ENCODE measurements at places on chromosomes 7 and 10.

GRCh38 chr7:13097499-13097898 is 410.1 kb downstream of the ARL4A start:
- DNase-seq = no peak

DNA sequence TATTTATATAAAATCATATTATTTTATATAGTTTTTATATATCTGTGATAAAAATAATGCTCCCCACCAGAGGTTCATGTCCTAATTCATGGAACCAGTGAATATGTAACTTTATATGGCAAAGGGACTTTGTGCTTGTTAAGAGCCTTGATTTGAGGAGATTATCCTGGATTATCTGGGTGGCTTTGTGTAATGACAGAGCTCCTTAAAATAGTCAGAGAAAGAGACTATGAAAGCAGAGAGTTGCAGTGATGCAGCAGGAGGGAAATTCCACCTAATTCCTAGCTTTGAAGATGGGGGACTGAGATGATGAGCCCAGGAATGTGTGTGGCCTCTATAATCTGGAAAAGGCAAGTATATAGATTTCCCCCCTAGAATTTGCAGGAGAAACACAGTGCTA is 1034.2 kb upstream of the C7orf33 start:
- no peak for DNase-seq

DNA sequence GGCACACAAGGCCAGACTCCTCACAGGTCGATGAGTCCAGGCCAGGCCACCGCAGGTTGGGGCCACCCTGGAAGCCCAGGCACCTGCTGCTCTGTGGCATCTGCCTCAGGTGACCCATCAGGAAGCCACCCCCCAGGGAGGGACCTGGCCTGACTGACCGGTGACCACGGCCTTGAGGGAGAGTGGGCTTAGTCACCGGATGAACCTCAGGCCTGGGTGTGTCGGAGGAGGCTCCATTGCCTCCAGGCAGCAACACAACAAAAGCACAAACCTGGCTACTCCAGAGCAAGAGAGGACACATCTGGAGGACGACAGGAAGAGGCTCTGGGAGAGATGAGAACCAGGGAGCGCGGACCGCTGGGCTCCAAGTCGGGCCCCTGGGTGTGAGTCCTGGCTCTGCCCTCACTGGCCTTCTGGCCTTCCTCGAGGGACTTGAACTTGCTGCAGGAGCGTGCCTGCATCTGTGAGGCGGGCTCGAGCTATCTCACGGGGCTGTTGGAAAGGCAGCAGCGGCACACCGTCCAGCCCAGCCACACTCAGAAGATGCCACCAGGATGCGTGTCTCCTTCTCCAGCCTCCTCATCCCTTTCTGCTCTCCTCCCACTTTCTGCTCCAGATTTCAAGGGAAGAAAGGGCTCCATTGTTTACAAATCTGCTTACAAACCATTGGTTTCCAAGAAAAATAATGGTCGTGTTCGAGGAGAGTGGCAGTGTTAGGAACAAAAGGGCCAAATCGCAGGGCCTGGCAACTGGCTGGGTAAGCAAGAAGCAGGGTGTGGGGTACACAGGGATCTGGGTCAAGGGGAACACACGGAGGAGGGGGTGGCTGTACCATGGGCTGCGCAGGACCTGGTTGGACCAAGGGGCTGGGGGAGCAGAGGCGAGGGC is 152.9 kb downstream of the ADAM12 start:
- DNase-seq = no peak

DNA sequence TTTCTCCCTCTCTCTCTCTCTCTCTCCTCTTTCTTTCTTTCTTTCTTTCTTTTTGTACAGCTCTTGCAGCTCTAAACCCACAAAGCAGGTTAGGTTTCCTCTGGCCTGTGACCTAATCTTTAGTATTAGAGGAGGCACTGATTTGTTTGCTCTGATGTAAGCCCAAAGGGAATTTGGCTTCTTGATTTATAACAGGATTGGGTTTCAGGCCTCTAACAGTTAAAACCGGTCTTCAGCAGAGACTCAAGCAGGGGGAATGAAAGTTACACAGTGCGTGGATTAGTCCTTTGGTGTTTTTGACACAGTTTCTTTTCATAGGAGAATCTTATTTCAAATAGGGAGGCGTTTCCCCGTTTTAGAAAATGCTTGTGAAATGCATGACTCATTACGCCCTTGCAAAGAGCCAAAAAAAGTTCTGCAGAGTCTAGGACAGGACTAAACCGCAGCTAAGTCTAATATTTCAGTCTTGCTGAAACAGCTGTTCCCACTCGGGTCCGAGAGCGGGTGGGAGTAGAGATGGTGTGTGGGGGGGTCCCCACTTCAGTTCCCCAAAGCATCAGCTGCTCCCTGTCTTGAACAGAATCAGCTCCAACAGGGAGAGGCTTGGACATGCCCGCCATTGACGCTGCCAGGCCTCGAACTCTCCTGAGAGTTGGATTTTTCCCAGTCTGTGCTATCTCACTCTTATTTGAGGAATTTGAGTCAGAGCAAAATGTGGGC is 296.5 kb upstream of the PITRM1 start:
- peak; percentile 97 for DNase-seq

- no peak for DNase-seq
These were observed 28.3 kb upstream of the OLAH start for GRCh38 chr10:15015451-15015850.

GRCh38 chr10:61589547-61590243 is 73.0 kb upstream of the CABCOCO1 start:
- DNase-seq = peak; percentile 19

GRCh38 chr10:99630433-99630832 is 10.2 kb upstream of the SLC25A28 start:
- DNase-seq = peak; percentile 64

GRCh38 chr7:32257621-32258020 is 187.4 kb upstream of the PDE1C start:
- no peak for DNase-seq

GRCh38 chr7:48899932-48900331 is 24.4 kb upstream of the CDC14C start:
- no peak for DNase-seq

GRCh38 chr10:112951359-112952281 is 1.6 kb downstream of the TCF7L2 start:
- DNase-seq = peak; percentile 75

- DNase-seq = peak; percentile 55
These were observed 117.7 kb downstream of the CCNY start for GRCh38 chr10:35453855-35454532.

DNA sequence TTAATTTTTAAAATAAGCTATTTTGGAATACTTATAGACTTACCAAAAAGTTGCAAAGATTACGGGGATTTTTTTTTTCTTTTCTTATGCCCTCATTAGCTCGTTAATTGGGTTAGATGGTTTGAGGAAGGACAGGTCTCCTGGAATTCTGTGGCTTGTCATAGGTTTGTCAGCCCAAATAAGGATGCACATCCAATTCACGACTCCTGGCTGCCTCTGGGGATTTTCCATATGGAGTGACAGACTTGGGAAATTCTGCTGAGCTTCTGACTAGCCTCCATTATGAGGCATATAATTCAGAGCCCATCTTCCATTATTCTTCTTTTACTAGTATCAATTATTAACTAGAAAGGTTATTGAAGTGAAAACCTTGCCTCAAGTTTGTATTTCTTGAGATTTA is 102.1 kb downstream of the AUTS2 start:
- DNase-seq = no peak

GRCh38 chr7:147999962-148000361 is 590.6 kb upstream of the C7orf33 start:
- no peak for DNase-seq

DNA sequence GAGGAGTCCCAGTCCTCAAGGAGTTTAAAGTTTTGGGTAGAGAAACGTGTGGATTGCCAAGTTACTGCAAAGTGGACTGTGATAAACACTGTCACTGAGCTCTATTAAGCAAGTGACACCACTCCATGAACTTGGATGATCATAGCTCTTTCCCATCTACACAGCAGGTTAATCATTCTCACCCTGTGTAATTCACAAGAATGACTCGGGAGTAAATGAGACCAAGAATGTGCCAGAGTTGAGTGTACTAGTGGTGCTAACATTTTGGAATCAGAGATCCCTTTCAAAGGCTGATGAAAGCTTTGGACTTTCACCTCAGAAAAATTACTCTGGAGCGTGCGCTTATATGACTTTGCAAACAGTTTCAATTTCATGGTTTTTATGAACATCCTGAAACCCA is 80.8 kb downstream of the RBM20 start:
- DNase-seq = no peak

DNA sequence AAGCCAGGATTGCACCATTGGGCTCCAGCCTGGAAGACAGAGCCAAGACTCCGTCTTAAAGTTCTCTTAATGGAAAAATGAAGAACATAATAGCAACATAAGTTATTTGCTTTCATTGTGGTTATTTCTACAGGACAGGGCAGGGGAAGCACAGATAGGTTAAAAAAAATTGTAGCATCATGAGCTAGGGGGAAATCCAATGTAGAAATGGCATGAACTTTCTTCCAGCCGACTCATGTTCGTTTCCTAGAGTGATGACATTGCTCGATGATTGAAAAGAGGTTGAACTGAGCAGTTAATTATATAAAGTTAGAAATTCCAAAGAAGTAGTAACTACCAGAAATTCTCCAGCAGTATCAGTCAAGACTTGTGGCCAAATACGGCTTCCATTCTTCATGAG is 64.9 kb downstream of the DAGLB start:
- DNase-seq = peak; percentile 27

- DNase-seq = peak; percentile 84
These were observed 23.6 kb upstream of the PFKP start for GRCh38 chr10:3043512-3044368.

GRCh38 chr7:41047211-41047610 is 655.7 kb downstream of the INHBA start:
- no peak for DNase-seq

GRCh38 chr10:59880971-59881510 is 25.3 kb downstream of the CCDC6 start:
- DNase-seq = no peak

GRCh38 chr10:11186374-11186773 is 168.7 kb downstream of the CELF2 start:
- no peak for DNase-seq

DNA sequence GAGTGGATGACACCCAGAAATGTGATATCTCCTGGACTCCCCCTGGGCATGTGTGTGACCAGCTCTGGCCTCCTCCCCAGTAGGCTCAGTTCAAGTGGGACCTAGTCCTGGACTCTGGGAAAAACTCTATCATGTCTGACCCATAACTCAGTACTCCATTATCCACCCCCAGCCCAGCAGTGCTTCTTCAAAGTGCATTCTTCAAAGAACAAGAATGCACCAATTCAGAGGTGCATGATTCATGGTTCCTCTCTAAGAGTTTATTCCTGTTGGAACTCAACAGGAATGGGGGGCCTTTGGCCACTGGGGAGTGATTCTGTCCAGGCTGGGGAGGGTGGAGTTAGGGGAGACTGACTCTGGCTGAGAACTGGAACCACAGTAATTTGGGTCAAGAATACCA is 173.6 kb upstream of the CXCL12 start:
- peak; percentile 62 for DNase-seq

GRCh38 chr10:48305905-48306264 is 592 bp upstream of the MAPK8 start:
- DNase-seq = no peak

DNA sequence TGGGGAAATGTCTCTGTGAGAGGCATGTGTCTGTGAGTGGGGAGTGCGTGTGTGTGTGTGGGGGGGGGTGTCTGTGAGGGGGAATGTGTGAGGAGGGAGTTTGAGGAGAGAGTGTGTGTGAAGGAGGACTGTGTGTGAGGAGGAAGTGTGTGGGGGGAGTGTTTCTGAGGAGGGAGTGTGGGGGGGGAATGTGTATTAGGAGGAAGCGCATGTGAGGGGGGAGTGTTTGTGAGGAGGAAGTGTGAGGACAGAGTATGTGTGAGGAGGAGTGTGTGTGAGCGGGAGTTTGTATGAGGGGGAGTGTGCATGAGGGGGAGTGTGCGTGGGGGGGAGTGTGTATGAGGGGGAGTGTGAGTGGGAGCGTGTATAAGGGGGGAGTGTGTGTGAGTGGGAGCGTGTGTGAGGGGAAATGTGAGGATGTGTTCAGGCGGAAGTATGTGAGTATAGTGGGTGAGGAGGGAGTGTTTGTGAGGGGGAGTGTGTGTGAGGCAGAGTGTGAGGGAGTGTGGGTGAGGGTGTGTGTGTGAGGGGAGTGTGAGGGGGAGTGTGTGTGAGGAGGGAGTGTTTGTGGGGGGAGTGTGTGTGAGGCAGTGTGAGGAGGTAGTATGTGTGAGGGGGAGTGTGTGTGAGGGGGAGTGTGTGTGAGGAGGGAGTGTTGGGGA is 21.8 kb upstream of the PTPRN2 start:
- DNase-seq = no peak

GRCh38 chr10:58384095-58384494 is 1.1 kb upstream of the TFAM start:
- no peak for DNase-seq

DNA sequence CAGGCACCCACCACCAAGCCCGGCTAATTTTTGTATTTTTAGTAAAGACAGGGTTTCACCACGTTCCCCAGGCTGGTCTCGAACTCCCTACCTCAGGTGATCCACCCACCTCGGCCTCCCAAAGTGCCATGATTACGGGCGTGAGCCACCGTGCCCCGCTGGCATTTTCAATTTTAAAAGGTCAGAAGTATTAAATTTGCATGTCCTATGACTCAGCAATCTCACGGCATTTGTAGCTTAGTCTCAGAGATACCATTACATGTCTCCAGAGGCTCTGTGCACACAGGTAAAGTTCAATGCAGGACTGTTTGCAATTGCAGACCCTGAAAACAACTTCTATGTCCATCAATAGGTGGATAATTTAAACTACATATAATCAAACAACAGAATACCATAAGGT is 99.2 kb downstream of the DLG5 start:
- DNase-seq = no peak

- peak; percentile 79 for DNase-seq
These were observed 185.1 kb upstream of the ADO start for GRCh38 chr10:62619413-62619738.

- peak; percentile 31 for DNase-seq
These were observed 18.2 kb upstream of the C10orf105 start for GRCh38 chr10:71737834-71738197.

DNA sequence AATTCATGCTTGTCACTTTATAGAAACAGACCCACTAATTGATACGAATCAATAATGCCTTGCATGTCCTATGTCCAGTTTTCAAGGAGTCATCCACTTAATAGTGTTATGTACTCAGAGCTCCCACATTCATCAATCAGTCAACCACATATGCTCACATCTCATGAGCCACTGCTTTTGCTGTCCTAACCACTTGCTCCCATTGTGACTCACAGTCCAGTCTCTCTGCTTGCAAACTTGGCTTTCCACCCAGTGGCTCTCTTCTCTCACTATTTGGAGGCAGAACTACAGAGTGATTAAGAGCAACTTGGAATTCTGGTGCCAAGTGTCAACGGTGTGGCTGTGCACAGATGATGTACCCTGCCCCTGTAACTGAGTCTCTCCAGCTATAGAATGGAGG is 166.0 kb downstream of the SNX13 start:
- DNase-seq = peak; percentile 86

DNA sequence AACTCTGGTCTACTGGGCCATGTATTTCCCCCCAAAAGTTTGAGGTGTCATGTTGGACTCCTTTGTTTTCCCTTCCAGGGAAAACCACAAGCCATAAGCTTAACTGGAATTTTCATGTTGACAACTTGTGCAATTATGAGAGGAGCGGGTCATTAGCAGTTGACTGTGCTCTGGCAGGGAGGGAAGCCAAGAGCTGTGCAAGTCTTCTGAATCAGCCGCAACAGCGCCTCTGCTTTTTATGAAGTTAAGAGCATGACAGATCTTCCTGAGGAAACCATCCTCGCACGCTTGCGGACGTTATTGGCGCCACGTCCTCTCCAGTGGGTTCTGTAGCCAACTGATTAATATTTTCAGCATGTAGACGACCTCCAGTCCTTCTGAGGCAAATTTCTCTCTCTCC is 148.7 kb upstream of the MKI67 start:
- DNase-seq = peak; percentile 72
